ENCODE measurements at places on chromosomes 5 and 9. TPM values are rescaled to one million over a fixed set of nuclear protein-coding genes. Genes with fewer than 3 reads are reported as not detected.

DNA sequence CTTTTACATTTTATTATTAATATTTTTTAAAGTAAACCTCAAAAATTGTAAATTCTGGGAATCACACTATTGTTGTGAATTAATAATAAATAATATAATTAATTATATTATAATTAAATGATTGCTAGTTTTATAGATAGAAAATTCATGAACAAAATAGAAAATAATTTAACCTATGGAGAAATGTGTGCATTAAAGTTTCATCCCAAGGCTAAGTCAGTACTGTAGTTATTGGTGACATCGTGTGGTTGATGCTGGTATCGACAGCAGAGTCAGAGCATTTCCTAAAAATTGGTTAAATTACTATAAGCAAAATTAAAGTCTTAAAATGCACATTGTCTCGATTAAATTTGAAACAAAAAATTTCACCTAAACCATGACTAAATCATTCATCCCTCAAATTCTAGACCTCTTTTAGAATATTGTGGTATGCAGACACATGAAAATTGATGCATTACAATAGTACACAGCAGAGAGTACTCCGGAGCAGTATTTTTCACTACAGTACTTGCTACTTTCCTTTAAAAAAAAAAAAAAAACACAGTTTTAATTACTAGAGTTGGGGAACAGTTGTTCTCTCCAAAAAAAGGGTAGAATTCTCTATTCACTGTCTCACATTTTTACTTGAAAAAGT, 73.9 kb downstream of the RORB start:
- DNase-seq: no peak

DNA sequence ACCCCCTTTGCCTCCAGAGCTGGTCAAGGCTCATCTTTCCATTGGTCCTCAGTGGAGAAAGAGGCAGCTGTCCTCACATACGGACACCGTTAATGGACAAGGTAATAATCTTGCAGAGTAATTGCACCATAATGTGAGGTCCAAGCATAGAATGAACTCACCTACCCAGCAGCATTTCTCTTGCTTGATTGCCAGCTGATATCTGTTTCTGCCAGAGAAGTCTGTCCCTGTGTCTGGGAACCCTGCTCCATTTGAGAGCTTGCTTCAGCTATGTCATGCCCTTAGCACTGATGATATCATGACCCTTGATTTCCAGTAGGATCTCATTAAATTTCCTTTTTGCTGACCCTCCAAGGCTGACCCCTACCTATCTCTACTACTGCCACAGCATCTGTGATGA, 154.6 kb downstream of the PIK3R1 start:
- DNase-seq: no peak

GRCh38 chr9:69060766-69061165, 25.2 kb downstream of the FXN start:
- no peak for DNase-seq

DNA sequence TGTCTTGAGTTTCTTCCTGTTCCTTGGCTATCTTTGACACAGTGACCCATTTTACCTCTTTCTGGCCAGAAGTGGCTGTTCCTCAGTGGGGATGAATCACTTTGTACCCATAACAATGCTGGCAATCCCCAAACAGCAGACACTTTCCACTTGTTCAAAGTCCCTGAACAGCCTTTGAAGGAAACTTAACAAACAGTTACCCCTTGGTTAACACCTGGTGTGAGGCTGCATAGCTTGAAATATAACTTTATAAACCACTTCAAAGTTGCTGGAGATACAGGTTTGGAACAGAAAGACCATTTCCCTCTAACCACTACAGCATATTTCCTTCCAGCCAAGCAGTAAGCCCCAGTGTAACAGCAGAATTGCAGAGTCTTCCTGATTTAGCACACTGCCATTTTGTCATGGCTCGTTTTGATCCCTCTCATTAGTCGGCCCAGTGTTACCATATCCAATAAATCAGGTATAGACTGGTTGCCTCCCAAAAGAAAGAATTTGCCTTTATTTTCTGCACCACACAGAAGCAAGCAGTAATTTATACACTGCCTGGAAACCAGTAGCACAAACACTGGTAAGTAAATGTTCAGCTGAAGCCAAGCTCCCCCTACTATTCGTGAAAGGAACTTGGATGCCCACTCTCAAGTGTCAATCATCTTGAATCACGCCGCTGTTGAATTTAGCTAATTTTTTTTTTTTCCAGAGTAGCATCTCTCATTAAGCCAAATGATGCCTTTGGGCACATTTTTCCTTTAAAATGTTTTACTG, 225.9 kb downstream of the PIK3R1 start:
- DNase-seq: no peak

GRCh38 chr5:133865113-133865512, 103.3 kb downstream of the C5orf15 start:
- no peak for DNase-seq

- no peak for DNase-seq
Observed at GRCh38 chr5:54807421-54807820, 178.0 kb downstream of the ESM1 start.

LHX3 gene
- 0.11 TPM for total RNA-seq

DNA sequence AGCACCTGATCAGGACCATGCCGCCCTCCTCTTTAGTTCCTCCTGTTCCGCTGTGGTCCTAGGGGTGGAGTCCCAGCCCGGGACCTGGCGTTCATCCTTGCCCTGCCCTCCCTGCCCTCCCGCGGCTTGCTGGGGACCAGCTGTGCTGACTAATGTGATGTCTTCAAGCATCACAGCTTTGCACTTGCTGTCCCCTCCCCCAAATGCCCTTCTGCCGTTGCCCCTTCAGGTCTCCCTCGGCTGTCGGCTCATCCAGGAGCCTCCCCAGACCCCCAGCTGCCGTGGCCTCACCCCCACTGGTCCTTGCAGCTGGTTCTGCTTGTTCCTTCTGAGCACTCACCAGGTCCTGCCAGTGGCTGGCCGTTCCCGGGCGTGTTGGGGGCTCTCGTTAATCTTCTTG, 19.9 kb downstream of the RXRA start:
- DNase-seq: no peak

DNA sequence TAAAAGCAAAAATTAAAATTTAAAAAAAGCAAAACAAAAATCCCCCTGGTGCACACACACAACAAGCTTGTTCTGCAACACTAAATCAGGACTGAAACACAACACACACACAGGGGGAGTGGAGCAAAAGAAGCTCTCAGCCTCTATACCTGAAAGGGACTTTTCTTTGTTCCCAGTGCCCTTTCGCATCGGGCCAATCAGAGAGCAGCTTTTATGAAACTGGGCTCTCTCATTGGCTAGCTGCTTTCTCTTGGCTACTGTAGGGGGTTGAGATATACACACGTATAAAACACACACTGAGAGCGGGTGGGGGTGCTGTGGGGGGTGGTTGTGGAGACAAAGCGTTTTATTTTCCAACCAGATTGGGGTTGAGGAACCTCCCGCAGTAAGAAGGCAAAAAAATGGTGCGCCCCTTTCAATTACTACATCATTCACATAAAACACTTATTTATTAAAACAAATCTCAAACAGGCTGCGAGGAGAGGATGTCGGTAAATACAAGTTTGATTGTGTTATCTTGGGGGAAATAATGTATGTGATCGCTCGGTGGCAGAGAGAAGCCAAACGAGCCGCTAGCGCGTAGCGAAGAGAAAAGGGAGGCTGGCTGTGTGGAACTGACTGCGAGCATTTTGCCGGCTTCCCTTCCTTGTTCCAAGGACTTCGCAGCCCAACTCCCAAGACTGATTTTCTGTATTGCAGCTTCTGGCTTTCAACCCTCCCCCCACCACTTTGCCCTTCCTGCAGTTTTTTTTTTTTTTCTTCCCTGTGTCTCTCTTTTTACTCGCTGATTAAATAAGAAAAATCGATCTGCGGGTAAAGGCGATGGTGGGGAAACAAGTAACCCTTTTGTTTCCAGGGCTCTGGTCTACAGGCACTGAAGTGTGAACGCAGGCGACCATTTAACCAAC, 2.5 kb upstream of the ZNF608 start:
- no peak for DNase-seq

DNA sequence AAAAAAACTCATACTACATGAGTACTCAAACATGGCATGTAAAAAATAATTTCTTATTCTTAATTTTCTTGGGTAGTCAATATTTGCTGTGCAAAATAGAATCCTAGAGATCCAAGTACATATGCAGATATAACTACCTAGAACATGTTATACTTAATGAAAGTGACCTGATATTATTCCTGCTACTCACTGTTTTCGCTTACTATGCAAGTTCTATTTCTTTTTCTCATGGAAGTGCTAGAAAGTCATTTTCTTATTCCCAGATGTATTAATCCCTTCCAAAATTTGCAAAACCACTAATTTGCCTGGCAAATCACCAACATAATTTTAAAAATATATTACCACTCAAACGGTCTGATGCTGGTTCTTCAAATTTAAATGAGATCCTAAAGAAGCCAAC, 19.2 kb upstream of the PLAC8L1 start:
- DNase-seq: no peak

PCDHB10 gene
- not detected for total RNA-seq

GRCh38 chr9:125538092-125538473, 168.9 kb downstream of the MAPKAP1 start:
- no peak for DNase-seq

FBN2 gene
- not detected for total RNA-seq

DNA sequence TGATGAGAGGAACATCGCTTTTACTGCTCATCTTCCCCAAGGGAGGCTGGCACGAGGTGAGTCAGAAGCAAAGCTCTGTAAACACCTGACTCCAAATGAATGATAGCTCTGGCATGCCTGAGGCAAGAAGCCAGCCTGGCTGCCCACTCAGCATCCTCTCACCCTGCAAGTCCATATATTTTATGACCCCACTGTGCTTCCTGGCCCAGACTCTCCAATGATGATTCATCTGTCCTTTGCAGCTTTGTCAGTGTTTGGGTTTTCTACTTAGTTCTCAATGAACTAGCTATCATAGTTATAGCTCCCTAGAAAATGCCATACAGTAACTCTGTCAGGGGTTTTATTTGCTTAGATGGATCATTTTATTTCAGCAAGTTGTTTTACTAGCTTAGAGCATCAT, 52.1 kb upstream of the FSTL4 start:
- DNase-seq: no peak

AGXT2 gene
- not detected for total RNA-seq

DNA sequence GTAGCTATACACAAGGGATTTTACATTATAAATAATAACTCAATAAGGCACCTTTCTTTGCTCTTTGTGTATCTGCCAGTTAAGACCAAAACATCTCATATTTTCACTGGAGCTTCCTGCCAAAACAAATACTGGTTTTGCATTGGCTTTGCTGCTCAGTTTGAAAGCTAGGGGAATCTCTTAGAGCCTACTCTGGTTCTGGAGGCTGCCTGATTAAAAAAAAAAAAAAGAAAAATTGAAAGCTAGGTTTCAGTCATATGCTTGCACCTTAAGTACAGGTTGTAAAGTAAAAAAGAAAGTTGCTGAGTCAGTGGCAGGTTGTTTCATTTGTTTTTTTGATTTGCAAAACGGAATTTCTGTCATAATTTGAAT, 2.3 kb downstream of the DENND4C start:
- no peak for DNase-seq

DOCK2 gene
- 210 TPM for total RNA-seq

DNA sequence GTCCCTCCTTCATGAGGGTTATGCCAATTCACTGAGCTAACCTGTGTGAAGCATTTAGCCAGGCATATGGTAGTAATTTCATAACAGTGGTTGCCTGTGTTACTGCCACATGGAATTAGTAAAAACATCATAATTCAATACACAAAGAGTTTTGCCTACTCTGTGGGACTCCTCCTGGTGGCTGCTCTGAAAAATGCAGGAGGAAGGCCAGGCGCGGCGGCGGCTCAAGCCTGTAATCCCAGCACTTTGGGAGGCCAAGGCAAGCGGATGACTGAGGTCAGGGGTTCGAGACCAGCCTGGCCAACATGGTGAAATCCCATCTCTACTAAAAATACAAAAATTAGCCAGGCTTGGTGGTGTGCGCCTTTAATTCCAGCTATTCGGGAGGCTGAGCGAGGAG, 547.3 kb downstream of the CDK5RAP2 start:
- DNase-seq: no peak

DNA sequence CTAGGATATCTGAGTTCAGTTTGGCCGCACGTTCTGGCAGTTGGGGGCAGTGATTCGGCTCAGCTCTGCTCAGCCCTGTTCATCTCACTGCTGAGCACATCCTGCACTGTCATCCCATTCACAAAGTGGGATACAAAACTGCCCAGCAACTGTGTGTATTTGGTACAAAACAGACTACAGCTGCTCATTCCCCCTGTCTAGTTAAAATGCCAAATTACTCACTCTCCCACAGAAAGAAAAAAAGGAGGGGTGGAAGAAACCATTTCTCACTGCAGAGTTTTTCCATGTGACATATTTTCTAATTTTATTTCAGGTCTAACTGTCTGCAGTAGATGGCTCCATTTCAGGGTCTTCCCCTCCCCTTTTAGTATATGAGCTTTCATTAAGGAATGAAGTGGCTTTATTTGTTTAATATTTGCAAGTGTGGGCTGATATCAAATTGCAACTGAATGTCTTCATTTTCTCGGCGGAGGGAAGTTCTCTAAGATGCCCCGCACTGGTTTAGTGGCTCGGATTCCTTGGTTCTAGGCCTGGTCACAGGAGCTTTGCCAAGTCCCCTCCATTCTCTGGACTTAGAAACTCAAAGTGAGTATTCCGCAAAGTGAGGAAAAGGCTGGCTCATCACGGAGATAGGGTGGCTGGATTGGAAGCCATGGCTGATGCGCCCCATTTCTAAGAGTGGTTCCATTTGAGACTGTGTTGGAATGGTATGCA, 14.7 kb downstream of the COL15A1 start:
- DNase-seq: no peak

DNA sequence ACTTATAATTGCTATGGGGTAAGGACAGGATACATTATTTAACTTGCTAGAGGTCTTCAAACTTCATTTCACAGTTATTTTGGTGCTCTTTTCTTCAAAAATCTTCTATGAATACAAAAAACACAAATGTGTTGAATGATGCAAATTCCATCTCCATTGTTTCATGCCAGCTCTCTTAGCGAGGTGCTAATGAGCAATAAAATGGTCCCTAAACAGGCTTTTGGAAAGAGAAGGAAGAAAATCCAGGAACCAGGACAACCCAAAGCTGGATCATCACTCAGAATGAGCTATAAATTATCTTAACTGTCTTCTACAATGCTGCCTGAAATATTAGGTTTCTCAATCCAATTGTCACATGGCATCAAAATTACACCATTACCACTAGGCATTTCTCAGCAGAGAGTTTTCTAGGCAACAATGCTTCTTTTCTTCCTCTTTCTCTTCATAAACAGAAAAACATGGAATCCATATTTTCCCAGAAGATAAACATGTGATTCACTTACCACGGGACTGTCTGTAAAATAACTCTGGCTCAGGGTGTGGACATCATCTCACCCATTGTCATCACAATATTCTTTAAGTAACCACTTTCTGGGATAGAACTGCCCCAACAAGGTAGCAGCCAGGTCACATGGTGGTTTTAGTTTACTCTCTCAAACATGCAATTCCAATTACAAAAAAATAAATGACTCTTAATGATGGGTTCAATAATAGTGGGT, 249.4 kb downstream of the NPR3 start:
- DNase-seq: no peak

IFNA10 gene
- total RNA-seq: not detected
